ENCODE measurements at places on chromosomes 1 and 21.

DNA sequence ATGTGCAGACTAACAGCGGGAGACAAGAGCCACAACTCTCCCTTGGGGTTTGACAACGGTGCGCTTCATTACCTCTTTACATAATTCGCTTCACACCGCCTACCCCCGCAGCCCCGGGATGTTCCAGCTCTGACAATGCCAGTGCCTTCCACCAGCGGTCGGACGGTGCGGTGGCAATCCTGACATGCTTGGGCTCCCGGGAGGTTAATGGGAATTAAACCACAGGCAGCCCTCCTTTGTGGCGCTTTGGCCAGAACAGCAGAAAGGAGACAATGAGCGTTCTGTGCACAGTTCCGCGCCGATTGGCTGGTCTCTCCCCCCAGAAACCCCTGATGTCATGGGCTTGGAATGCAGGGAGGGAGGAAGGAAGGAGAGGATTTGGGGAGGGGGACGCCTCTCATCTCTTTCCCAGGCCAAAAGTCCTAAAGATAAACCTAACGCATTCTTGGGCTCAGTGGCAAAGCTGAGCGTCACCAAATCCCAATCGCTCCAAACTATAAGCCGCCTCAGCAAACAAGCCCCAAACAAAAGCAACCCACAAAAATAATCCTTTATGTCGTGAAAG, 1.3 kb downstream of the CNN3 start:
- DNase-seq = no peak

DNA sequence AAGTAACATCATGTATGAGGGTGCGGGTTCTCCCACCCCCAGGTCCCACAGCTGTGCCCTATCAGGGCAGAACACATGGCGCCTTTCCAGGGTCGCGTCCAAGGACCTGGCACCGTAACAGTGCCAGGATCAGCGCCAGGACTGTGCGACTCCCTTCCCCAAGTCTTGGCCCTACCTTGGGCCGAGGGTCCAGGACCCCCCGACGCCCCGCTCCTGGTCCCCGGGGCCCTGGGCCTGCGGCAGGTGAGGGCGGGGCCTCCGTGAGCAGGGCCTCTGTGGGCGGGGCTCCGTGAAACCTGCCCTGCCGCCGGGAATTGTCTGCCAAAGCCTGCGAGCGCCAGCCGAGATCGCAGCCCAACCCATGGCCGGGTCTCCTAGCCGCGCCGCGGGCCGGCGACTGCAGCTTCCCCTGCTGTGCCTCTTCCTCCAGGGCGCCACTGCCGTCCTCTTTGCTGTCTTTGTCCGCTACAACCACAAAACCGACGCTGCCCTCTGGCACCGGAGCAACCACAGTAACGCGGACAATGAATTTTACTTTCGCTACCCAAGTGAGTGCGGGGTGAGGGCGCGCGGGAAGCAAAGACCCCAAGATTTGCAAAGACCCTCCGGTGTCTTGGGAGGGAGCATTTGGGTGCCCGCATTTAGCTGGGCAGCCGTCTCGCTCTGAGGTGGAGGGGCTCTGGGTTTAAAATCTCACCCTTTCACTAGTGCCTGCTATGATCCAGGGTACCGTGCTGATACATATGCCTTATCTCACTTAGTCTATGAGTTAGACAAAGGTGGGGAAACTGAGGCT, at the start of gene RHBG:
Gene RHBG, plus strand, starts transcription at position 323 of the 796 bp plus-strand sequence. Its CDS starts 39 bp downstream, at position 362.
- no peak for DNase-seq

DNA sequence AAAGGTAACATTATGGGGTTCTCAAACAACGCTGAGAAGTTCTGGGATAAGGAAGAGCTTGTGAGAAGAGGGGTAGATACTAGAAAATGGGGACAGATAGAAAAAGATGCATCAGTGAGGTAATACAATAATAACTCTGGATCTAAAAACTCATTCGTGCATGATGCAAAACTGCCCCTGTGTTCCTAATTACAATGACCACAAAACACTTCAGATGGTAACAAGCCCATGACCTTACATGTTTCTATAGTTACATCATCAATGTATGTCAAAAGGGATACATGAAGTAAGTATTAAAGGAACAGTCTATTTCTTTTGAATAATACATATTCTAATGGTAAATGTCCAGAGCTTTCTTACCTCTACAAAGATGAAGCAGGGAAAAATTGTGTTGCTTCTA, 110.6 kb upstream of the PLPPR5 start:
- DNase-seq = no peak

DNA sequence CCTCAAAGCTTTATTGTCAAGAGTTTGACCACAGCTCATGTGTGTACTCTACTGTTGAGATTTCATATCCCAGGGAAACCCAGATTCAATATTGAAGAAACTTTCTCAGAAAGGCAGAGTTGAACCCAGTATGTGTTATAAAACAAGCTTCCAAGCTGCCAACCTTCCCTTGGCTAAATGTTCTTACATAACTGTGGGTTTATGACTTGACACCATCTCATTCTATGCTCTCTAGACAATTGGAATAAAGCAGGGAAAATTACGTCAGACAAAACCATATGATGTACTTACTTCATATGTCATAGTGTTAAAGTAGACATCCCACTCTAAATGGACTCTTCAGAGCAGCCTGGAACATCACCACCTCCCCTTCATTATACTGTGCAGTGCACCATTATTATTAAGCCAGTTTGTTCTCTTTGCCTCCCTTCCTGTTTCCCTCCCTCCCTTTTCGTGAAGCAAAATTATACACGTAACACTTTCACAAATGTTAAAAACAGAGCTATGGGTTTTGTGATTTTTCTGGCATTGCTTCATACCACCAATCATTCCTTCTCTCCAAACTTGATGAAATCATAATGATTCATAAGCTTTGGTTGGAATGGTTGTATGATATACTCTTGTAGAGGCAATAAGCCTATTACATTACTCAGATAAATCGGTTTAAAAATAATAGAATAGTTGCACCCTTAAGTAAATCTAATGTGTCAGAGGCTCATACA, 507.2 kb downstream of the LTN1 start:
- DNase-seq = no peak

DNA sequence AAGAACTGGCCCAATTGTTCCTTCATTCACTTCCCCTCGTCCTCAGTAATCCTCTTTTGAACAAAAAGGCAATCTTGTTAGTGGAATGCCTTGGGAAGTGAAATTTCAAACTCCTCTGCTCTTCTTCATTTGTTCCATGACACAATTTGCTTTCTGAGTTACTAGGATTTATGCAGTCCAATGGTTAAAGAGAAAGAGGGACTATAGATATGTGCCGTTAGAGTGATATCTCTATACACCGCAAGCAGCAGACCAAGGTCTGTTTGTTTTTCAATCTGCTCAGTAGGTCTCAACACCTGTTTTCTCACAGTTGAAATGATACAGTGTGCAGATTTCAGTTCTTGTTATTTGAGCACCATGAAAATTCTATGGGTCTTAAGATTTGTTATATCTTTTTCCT, 244.0 kb downstream of the DNM3 start:
- DNase-seq = no peak

- no peak for DNase-seq
Measured at GRCh38 chr1:234018816-234019215, 114.3 kb downstream of the SLC35F3 start.

- no peak for DNase-seq
Measured at GRCh38 chr1:186672596-186672995, 7.6 kb downstream of the PTGS2 start.

DNA sequence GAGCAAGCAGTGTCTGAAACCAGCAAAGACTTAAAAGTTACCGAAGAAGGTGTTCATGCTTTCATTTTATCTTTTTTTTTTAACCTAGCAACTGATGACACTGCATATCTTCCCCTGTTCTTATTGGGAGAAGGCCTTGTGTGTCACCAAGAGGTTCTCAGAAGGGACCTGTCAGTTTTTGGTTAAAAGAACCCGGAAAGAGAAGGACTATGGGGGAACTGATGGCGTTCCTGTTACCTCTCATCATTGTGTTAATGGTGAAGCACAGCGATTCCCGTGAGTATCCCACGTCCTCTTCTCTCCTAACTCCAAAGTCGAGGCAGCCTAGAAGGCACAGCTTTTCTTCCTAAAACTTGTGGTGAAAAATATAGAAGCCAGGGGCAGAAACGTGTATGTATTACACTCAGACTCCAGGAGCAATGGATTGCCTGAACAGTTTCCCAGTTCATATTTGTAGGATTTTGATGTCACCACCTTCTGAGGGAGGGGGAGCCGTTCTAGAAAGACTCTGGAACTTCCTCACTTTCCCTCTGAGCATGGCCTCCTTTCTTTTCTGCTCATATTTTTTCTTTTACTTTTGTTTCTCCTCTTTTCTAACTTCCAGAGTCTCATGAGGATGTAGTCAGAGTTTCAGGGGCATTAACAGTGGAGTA, at the start of gene MR1:
Gene MR1, plus strand, starts transcription at position 185 of the 653 bp plus-strand sequence. Its CDS starts 25 bp downstream, at position 210.
- no peak for DNase-seq

DNA sequence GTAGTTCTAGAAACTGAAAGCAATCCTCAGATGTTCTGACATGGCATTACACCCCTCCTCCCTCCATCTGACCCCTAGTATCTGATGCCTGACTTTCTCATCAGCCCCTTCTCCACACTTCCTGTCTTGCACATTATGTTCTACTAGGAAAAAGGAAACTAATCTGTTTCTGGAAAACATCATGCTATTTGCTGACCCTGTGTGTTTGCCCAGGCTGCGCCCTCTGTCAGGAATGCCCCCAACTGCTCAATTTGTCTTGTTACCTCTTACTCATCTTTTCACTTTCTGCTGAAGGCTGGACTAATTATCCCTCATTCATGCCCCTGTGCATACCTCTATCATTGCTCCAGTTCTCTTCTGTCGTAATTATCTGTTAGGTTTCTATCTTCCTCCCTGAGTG, 37.5 kb upstream of the DAB1 start:
- DNase-seq = no peak

DNA sequence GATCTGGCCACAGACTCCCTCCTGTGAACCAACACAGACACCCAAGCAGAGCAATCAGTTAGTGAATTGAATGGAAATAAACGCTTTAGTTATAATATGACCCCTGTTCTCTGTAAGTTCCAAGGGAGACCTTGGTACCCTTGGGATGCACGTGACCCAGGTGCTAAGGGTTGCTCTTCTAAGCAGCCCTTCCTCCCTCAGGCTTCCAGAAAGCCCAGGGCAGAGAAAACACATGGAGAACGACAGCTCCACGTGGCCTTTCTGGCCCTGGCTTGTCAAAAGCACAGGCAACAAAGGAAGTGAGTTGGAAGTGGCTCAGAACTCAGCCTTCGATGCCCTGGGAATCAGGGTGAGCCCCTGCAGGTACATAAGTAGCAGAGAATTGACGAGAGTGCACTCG, 57.4 kb downstream of the LACTBL1 start:
- no peak for DNase-seq

- DNase-seq = peak; percentile 11
Measured at GRCh38 chr1:212234431-212235395, 50.5 kb upstream of the PPP2R5A start.

GRCh38 chr1:85366391-85367170, 90.1 kb upstream of the BCL10 start:
- no peak for DNase-seq

- peak; percentile 59 for DNase-seq
Measured at GRCh38 chr21:14773777-14774345, 227.7 kb upstream of the SAMSN1 start.

- no peak for DNase-seq
Measured at GRCh38 chr1:60108196-60108595, 34.6 kb upstream of the C1orf87 start.

- DNase-seq = no peak
Measured at GRCh38 chr1:224192082-224192788, 9.2 kb downstream of the DEGS1 start.

GRCh38 chr1:147627435-147628110, 42.8 kb downstream of the ACP6 start:
- DNase-seq = no peak

- DNase-seq = no peak
Measured at GRCh38 chr1:39452540-39452939, 38.9 kb upstream of the BMP8A start.

DNA sequence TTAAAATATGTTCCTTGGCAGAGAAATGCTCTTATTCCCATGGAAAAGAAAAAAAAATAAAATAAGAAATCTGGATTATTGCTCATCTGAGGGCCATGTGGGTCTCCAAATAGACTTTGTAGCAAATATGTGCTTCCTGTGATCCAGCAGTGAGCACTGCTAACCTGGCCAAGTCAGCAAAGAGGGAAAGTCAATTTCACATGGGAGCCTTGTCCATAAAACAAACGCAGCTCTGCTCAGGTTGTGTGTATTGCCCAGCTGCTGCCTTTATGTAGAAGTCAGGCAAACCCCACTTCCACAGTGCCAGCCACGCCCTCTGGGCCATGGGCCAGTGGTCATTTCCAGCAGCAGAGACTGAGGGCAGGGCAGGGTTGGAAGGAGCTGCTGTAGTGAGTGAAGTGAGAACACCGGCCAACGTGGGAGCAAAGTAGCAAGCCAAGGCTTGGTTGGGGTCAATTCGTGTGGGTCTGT, 174.3 kb downstream of the LYPLAL1 start:
- DNase-seq = no peak

DNA sequence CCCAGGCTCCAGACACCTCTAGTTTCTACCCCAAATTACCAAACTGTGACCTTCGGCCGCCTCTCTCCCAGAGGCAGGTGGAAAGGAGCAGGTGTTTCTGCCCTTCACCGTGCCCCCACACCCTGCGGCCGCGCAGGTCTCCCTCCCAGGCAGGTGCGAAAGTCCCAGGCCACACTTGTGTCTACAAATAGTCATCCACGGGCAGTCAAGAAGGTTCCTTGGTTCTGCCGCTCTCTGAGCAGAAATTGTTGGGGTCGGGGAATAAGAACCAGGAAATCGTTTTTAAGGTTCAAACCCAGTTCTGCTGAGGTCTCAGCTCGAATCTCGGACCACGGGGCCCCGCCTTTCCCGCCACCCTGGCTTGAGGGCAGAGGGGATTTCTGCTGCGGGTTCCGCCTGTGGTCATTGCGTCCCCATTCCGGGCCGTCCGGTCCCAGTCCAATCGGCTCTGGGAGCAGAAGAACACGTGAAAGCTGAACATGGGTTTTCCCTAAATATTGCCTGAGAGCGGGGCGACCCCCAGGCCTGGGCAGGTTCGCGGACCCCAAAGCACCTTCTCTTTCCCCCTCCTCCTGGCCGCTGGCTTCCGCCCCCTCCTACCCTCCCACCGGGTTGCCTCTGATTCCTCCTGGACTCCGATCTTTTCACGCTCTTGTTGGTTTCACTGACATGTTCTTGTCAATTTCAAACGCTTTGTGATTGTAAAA, 1.2 kb upstream of the ATF3 start:
- DNase-seq = no peak

DNA sequence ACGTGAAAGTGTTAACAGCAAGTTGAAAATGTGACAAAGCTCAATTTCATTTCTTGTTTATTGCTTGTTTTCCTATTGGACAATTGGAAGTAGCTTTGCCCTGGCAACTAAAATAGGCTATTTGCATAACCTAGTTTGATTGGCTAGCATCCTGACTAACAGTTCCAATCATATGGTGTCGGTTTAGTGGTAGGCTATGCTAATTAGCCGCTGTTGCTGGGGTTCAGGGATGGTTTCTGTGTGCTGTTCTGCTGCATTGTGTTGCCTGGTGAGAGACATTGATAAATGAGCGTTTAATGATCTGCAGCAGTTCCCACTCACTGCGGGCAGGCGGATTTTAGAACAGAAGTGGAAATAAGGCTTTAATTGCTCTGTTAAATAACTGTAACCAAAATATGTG, 68.5 kb downstream of the DYRK1A start:
- DNase-seq = no peak
